ENCODE measurements at places on chromosomes 1 and 21.

DNA sequence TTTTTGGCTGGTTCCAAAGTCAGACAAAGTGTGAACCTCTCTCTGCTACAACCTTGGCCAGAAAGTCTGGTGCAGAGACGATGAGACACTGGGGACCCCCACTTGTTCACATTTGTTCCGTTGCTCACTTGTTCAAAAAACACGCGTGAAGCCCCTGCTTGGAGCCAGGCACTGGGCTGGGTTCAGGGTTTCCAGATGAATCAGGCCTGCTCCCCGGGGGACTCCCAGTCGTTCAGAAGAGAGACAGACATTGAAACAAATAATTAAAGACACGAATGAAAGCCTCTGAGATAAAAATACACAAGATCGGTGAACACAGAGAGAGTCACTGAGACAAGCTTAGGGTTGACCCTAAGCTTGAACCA is 101.5 kb upstream of the RUNX3 start:
- no peak for DNase-seq

GRCh38 chr1:75097654-75098053 is 36.5 kb upstream of the LHX8 start:
- DNase-seq, result no peak

DNA sequence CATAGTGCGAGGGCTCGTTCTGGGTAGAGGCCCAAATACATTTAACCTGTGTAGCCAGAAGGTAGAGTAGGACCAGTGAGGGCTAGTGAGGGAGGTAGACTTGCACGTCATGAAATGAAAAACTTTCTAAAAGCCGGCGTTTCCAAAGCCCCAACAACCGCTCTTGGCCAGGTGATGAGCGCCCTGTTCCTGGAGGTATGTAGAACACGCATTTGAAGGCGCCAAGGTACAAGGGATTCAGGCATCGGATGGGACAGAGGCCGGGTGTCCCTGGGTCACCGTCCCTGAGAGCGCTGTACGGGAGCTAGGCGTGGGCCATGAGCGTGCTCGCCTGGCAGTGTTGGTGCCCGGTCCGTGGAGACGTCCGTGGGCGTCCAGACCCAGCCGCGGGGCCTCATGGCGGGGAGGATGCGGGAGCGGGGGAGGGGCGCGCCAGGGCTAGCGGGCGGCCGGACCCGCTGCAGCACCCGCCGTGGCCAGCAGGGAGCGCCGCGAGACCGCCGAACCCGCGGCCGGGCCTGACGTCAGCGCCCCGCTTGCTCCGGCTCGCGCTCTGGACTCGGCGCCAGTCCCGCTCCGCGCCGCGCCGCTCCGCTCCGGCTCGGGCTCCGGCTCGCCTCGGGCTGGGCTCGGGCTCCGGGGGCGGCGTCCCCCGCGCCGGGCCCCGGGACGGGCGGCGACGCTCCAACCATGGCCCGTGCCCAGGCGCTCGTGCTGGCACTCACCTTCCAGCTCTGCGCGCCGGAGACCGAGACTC is at the start of gene PTPRU:
Gene PTPRU (plus strand): TSS at position 568 of the 757 bp plus-strand sequence. CDS start 123 bp downstream, at position 691.
- DNase-seq, result peak; percentile 80

DNA sequence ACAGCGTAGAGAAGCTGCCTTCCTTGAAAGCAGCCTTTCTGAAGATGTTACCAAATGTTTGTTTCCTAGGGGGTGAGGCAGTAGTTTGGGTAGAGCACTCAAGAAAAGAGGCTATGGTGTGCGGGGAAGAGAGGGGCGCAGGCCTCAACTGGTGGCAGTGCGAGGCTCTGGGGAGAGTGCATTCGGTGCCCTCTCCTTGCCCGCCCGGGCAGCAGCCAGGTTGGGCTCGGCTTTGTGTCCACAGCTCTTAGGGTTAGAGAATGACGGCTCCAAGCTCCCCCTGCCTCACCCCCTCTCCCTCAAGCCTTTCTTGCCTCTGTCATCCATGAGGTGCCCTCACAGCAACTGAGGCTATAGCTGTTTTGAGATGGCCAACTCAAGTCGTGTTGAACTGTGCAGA is 899 bp upstream of the SLFNL1 start:
- no peak for DNase-seq

DNA sequence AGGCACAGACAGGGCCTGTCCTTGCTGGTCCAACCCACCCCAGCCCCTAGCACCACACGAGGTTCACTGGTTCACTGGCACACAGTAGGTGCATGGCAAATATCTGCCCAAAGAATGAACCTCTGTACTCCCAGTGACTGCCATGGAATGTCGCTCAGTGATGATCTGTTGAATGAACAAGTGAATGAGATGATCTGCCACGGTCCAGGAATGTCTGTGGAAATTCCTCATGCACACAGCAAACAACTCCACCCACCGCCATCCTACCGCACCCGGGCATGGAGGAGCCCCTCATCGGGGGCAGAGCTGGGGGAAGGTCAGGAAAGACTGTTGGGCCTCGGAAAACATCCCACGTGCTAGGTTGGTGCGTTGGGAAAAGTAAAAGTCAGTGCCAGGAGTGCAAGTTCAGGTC is 1.7 kb downstream of the HSPG2 start:
- no peak for DNase-seq

GRCh38 chr1:181801617-181802016 is 259.9 kb downstream of the ZNF648 start:
- no peak for DNase-seq

GRCh38 chr21:41897700-41898099 is 18.6 kb upstream of the PRDM15 start:
- no peak for DNase-seq

- peak; percentile 27 for DNase-seq
Observed at GRCh38 chr21:42850866-42851391, 28.4 kb downstream of the WDR4 start.

DNA sequence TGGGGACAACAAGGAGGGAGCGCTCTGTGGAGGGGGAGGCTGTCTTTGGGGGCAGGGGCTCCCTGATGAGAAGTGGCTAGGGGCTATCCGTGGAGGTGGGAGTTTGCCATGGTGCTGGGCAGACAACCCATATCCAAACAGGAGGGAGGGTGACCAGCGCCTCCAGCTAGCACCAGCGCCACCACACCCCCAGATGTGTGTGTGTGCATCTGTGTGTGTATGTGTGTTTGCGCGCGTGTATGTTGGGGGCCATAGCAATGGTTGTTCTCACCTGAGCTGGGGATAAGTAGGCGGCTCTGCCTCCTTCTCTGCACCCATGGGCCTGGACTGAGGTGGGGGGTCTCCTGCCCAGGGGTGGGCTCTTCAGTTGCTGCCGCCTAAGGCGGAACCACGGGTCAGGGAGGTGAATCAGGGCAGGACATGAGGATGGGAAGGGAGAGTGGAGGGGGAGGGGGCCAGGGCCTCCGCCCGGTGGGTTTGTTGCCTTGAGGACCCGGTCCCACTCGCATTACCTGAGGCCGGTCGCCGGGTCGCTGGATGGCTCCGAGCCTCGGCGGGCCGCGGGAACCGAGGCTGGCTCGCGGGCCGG is 345 bp downstream of the HPCAL4 start:
- no peak for DNase-seq

DNA sequence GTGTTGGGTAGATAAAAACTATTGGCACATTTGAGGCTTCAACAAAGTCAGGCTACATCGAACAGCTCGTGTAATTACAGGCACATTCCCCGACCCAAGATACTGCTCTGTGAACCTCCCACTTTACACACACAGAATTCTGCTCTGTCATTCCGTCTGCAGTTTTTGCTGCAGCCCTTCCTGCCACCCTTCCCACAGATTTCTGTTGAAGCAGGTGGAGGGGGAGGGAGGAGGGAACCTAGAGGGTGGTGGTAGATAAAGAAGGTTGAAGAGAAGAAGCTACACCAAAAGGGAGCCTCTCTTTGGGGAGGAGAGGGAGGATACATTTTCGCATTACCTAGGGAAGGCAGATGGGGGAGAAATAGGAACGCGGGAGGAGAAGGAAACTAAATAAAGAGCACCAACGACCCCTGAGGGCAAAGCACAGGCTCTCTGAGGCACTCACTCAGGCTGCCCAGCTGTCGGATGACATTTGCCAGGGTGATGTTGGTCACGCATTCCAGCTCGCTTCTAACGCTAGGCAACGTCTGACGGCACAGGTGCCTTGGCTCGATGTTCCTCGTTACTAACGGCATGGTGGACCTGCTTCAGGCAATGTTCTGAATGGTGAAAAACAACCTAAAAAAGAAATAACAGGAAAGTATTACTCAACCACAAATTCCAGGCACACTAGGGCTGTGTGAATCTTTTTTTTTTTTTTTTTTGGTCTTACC is 36.0 kb downstream of the GPR3 start:
- DNase-seq, result no peak

- DNase-seq, result no peak
Observed at GRCh38 chr1:37391211-37392011, 83.0 kb upstream of the ZC3H12A start.

DNA sequence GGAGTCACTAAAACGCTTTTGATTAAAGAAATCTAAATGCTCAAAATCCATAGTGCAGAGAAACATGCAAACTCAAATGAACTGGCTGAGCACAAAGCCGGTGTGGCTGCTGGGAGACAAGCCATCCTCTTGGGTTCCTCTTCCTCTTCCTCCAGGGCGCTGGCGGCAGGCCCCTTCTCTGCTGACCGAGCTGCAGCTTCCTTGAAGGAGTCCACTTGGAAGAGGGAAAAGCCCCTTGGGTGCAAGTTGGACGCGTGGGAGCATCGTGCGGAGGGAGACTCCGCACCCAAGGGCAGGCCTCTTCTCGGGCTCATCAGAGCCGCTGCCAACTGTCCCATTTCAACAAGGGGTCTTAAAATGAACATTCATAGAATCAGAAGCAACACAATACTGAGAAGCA is 7.9 kb downstream of the CCNL2 start:
- no peak for DNase-seq

DNA sequence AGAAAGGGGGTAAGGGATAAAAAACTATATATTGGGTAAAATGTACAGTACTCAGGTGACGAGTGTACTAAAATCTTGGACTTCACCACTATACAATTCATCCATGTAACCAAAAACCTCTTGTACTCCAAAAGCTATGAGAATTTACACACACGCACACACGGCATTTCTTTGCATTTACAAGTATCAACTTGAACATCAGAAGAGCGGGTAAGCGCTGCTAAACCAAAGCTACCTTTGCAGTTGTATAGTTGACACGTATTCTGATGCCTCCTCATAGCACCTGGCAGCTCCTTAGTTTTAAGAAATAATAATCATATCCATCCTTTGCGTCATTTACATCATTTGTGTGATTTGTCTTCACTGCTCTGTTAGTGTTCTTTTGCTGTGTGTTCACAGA is 17.6 kb downstream of the CDC42BPA start:
- DNase-seq, result no peak

- no peak for DNase-seq
Observed at GRCh38 chr1:214830941-214831340, 227.9 kb downstream of the CENPF start.

DNA sequence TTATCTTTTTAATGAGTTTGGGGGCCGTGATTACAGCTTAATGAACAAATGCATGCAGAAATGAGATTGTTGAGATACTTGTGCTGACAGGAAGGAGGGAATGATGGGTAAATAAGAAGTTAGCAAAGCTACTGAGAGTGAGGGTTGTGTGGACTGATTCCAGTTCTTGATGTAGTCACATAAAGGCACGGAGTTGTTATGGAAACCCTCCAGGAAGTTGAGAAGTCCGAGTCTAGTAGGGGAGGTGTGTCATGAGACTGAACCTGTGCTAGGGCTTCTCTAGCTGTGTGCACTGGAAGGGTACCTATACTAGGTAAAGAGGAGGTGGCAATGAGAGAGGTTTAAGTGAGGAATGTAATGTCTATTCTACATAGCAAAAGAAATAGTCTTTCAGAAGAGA is 475.7 kb downstream of the USP25 start:
- DNase-seq, result no peak

- no peak for DNase-seq
Observed at GRCh38 chr1:54016343-54017282, 1.4 kb downstream of the LDLRAD1 start.

- no peak for DNase-seq
Observed at GRCh38 chr1:15703562-15703961, 19.4 kb downstream of the PLEKHM2 start.

GRCh38 chr21:14889080-14889810 is 175.6 kb downstream of the NRIP1 start:
- no peak for DNase-seq

DNA sequence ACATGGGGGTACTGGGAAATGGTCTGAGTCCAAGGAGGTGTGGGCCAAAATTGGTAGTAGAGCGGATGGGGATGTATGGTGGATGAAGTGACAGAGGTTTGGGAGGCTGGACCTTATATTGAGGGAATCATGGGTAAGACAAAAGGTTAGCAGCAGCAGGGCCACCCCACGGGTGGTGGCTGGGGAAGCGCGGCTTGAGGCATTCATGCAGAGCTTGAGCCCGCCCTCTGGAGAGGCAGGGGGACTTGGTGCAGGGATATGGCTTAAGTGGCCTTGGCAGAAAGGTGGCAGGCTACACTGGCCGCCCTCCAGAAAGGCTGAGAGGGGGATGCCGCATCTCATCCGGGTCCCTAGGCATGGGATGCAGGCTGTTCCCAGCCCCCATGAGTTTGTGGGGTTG is 31.5 kb downstream of the HMGB4 start:
- no peak for DNase-seq

GRCh38 chr1:109040989-109041620 is 797 bp downstream of the WDR47 start:
- DNase-seq, result peak; percentile 21

DNA sequence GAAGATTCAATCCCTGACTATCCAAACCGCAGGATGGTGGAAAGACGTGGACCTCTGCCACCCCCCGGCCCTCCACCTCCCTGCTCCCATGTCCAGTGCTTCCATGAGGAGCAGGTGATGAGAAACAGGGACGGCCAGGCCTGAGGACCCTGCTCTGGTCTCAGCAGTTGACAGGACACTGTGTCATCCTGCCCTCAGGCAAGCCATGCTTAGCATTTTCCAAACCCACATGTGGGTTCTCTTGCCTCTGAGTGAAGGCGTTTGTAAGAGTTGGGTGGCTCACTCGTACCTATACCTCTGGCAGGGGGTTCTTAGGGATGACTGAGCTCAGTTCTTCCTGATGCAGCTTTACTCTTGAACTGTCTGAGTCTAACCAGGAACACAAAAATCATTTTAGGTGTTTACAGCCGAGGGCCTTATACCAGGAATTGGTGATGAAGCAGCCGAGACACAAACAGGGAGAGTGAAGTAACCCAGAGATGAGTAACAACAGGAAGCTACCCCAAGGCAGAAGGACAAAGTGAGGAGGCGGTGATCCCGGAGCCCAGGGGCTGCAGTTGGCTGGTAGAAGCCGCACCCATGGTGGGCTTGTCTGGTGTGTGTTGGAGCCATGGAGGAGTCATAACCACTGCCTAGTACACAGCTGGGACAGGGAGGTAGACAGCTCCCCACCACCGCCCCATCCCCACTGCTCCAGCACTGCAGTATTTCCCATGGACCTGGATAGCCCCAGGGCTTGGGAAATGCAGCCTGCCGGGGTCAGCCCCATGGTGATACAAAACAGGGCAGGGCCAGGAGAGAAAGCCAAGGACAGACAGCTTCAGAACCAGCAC is 21.4 kb downstream of the MYBPH start:
- no peak for DNase-seq

- no peak for DNase-seq
Observed at GRCh38 chr1:86788300-86789206, 84.2 kb downstream of the SH3GLB1 start.

DNA sequence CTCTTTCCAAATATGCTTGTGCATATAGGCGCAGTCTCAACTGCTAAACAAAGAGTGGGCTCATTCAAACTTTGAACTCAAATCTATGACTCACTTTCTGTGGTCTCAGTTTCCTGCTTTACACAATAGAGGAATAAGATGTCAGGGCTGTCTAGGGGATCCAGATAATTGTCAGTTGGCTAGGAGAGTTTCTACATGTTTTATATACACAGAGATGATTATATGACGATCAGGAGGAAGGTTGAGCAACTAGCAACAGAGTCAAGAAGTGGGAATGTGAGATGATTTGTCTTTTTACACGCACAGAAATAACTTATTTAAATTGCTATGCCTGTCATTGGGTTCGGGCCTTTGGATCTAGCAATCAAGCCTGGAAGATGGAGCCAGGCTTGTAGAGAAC is 299.4 kb upstream of the LYPLAL1 start:
- DNase-seq, result no peak

Data from CD4-positive, alpha-beta T cell treated with Interleukin-1 beta for 1 hour (primary cell).